ENCODE measurements at places on chromosomes 2 and 18.

DNA sequence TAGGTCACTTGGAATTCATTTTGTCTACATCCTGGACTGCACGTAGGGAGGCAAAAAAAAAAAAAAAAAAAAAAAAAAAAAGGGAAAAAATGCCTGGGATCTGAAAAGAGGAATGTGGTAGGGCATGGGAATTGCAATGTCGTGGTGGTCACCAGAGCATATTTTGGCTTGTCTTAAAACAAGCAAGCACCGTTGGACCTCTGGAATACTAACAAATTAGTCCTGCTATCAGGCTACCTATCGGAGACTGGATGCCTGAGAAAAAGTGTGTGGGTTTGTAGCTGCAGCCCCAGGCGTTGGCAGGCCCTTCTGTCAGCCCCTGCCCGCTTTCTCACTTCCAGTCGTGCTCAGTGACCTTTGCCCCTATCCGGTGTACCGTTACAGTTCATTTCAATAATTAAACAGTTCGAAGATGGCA is 588.5 kb upstream of the ZEB2 start:
- H3K4me1 ChIP-seq: no peaks in the 10 kb centered on the region
- H3K27me3 ChIP-seq: no peaks in the 10 kb centered on the region
- H3K4me3 ChIP-seq: no peak overlapping the region
- no peak overlapping the region for H3K27ac ChIP-seq
- no peak for DNase-seq

GRCh38 chr2:14072338-14072737 is 560.2 kb upstream of the LRATD1 start:
- H3K27ac ChIP-seq: no peak overlapping the region
- no peaks in the 10 kb centered on the region for H3K36me3 ChIP-seq
- no peaks in the 10 kb centered on the region for H3K27me3 ChIP-seq

DNA sequence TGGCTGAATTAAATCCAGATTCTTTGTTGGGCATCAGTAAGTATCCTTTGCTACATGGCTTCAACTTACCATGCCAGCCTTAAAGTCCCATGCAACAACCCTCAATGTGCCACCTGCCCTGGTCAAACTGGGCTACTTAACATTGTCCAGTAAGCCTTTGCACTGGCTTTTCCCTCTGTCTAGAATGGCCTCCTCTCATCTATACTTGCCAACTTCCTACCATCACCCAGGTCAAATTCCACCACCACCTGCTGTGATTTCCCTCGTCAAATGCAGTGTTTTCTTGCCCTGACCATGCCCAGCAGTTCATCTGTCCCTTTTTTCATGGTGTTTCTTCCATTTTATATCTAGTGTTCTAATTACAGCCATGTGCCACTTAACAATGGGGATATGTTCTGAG is 5.7 kb downstream of the KLHL23 start:
- H3K36me3 ChIP-seq: peaks cover 3% of the 10 kb centered on the region
- no peaks in the 10 kb centered on the region for H3K4me1 ChIP-seq
- peaks cover 14% of the 10 kb centered on the region for H3K27me3 ChIP-seq
- no peak overlapping the region for H3K27ac ChIP-seq
- no peak for DNase-seq
- H3K4me3 ChIP-seq: no peak overlapping the region

DNA sequence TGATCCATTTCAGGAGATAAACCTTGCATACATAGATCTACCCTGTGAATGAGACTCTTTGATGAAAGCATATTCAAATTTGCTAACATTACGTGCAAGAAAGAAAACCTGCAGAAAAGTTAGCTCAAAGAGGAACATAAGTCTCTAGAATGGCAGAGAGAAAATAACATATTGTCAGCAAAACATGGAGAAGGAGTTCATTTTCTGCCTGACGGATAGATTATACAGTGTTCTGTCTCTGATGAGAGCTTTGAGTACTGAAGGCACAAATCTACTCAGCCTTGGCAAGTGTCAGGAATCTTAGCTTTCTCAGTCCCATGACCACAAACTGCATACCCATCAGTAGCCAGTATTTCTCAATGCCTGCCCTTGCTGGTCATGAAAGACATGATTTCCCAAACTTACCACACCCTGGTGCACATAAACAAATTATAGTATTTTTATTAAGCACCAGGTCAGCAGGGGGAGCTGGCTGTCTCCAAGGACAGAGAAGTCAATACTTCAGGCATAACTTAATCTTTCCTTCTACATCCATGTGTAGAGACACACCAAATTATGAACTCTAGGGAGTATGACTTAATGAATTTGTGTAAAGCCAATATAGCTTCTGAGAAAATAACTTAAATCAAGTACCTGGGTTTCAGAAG is 401.2 kb upstream of the SOX11 start:
- no peak overlapping the region for H3K27ac ChIP-seq
- no peaks in the 10 kb centered on the region for H3K36me3 ChIP-seq
- DNase-seq: no peak
- H3K27me3 ChIP-seq: no peaks in the 10 kb centered on the region
- no peaks in the 10 kb centered on the region for H3K4me1 ChIP-seq

Measured in activated CD4-positive, alpha-beta T cell treated with anti-CD3 and anti-CD28 coated beads for 36 hours (primary cell).